Aorta (tissue), 5 donors: ENCODE measurements at places on chromosomes 16 and 17.

DNA sequence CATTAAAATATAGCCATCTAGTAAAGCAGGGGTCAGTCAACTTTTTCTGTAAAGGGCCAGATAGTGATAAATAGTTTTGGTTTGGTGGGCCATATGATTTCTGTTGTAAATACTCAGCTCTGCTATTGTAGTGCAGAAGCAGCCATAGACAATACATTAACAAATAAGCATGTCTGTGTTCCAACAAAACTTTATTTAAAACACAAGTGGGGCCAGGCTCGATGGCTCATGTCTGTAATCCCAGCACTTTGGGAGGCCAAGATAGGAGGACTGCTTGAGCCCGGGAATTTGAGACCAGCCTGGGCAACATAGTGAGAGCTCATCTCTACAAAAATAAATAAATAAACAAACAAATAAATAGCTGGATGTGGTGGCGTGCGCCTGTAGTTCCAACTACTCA lies 60.8 kb upstream of the TANC2 start:
- DNase-seq: no peak

- peak; percentile 20 for DNase-seq
These were observed 27.8 kb downstream of the PITPNM3 start for GRCh38 chr17:6528557-6528956.

DNA sequence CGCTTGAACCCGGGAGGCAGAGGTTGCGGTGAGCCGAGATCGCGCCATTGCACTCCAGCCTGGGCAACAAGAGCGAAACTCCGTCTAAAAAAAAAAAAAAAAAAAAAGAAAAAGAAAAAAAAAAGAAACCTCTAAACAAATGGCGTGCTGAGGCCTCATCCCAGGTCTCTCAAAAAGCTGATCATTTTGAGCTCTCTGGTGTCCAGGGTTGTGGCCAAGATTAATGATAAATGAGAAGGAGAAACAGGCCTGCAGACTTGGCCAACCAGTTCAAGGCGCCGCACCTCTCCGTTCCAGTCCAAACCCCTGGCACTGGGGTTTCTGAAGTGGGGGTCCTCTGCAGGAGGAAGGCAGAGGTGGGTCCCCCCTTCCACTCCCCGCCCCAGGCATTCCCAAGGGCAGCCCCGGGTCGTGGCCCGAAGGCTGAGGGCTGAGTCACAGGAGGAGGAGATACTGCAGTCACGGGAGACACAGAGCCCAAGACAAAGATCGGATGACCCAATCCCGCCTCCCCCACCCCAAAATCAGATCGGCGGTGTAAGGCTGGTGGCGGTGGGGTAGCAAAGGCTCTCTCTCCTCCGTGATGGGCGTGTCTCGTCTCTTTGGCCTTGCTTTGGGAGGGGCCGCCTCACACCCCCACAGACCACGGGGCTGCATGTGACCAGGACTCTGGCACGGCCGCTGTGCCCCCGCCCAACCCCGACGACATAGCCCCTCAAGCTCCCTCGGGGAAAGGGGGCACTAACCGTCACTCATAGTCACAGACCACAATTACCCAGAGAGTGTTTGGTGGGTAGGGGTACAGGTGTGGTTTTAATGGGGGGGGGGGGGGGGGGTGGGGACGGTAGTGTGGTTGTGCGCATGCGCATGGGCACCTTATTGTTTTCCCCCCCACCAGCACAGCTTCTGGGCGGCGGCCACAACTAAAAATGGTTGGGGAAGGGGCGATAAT lies 1.1 kb downstream of the VAT1 start:
- DNase-seq: peak; percentile 89

- peak; percentile 76 for DNase-seq
These were observed 4.2 kb downstream of the GIT1 start for GRCh38 chr17:29585080-29585751.

GRCh38 chr17:31448467-31449077 lies 57.1 kb downstream of the RAB11FIP4 start:
- no peak for DNase-seq

- peak; percentile 56 for DNase-seq
These were observed 159.5 kb downstream of the CCDC182 start for GRCh38 chr17:57585341-57586195.

DNA sequence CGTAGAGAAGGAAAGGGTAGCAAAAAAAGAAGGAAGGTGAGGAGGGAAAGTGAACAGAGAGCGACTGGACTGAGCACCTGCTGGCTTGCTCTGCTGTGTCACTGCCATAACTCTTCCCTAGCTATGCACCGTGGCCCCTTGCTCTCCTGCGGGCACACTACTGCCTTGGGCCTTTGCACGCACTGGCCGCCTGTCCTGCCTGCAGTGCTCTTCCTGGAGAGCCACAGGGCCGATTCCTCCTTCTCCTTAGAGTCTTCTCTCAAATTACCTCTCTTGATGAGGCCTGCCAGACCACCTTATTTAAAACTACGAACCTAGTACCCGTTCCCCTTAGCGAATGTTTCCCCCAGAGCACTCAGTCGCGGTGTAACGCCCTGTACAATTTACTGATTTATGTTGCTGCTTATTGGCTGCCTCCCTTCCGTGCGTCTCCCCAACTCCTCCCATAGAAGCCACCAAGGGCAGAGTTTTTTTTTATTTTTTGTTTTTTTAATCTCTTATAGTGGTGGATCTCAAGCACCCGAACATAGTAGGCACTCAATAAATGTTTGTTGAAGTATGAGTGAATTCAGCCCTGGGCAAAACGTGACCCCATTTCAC lies 70.3 kb downstream of the RAI1 start:
- no peak for DNase-seq

DNA sequence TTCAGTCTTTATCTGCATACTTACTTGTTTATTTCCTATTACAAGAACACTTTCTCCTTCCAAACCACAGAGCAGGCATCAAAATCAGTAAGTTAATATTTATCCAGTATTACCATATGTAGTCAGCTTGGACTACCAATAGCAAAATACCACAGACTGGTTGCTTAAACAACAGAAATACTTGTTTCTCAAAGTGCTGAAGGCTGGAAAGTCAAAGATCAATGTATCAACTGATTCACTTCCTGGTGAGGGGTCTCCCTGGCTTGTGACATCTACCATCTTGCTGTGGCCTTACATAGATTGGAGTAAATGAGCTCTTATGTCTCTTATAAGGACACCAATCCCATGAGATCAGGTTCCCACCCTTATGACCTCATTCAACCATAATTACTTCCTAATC lies 2.6 kb downstream of the STXBP4 start:
- DNase-seq: no peak

- peak; percentile 66 for DNase-seq
These were observed at the start of gene NTN1 for GRCh38 chr17:9021158-9021991. Gene NTN1 (plus strand): TSS chr17:9021510. CDS start chr17:9022374, 864 bp downstream.

DNA sequence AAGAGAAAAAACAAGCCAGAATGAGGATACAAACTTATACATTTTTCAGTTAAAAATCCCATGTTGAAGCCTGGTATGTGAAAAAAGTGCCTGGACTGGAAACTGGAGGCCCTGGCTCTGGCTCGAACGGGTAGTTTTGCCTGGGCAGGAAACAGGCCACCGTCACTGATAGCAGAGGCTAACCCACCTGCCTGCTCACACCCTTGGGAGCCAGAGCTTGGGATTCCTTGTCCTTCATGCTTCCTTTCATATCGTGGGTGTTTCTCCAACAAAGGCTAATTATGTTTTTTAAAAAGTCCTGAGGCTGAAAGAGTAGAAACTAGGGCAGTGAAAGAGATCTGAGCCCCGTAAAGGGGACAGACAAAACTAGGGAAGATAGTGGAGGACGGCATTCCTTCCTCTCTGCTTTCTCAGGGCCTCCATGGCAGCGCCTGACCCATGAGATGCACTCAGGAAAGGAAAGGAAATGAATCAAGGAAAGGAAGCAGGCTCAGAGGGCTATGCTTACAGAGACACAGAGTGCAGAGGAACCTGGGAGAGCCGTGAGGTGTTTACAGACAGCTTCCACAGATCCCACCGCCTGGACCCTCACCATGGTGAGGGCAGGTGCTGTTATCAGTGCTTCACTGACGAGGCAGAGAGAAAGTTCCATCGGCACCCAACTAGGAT lies 138.1 kb downstream of the PARN start:
- no peak for DNase-seq

DNA sequence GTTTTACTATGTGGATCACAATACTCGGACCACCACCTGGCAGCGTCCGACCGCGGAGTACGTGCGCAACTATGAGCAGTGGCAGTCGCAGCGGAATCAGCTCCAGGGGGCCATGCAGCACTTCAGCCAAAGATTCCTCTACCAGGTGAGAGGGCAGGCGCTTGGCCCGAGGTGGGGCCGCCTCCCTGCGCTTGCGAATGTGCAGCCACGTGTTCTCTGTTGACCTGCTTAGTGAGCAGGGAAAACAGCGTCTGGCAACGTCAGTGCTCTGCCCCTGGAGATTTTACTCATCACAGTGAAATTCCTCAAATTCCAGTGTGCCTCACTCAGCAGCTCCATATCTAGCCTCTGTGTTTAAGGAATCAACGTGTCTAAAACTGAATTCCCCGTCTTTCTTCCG lies 33.4 kb upstream of the CLEC18A start:
- peak; percentile 84 for DNase-seq

DNA sequence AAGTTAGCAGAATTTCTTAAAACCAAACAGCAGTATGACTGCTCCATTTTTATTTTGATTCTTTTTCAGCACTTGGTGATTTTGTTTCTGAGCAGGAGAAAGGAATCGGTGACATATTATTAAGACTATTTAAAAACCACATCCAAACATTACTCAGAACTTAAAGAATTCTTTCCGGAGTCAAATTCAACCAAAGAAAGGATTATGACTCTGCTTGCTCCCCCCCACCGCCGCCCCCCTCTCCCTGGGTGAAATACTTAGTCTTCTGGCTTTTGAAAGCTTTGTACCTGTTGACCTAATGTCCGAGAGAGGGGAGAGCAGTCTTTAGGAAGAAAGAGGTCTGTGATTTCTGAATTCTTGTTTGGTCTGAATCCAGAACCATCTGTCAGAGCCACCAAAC lies 17.9 kb upstream of the COL1A1 start:
- DNase-seq: no peak

DNA sequence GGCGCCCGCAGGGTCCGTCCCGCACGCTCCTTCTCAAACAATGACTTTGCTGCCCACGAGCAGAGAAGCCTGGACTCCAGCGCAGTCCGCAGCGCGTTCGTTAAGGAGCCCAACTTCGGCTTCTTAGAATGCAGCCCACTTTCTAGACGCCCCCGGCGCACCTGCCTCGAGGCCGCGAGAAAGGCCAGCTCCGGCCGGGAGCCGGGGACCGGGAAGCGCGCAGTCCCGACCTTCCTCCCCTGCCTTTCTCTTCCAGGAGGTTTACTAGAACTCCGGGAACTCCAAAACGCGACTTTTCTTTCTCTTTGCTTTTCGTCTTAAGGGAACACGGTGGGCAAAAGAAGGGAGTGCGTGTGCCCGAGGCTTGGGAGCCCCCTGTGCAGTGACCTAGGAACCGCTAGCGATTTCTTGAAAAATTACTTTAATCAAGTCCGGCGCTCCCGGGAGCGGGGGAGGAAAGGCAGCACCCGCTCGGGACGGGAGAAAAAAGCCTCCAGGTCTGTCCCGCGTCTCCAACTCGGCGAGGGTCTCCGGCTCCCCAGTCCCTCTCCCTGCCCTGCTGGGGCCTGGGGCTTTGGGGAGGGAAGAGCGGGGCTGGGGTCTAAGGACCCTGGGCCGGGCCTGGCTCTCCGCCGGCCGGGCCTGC lies 2.6 kb downstream of the HNF1B start:
- DNase-seq: no peak

- DNase-seq: peak; percentile 77
These were observed 55.2 kb downstream of the ARSG start for GRCh38 chr17:68346448-68346847.

DNA sequence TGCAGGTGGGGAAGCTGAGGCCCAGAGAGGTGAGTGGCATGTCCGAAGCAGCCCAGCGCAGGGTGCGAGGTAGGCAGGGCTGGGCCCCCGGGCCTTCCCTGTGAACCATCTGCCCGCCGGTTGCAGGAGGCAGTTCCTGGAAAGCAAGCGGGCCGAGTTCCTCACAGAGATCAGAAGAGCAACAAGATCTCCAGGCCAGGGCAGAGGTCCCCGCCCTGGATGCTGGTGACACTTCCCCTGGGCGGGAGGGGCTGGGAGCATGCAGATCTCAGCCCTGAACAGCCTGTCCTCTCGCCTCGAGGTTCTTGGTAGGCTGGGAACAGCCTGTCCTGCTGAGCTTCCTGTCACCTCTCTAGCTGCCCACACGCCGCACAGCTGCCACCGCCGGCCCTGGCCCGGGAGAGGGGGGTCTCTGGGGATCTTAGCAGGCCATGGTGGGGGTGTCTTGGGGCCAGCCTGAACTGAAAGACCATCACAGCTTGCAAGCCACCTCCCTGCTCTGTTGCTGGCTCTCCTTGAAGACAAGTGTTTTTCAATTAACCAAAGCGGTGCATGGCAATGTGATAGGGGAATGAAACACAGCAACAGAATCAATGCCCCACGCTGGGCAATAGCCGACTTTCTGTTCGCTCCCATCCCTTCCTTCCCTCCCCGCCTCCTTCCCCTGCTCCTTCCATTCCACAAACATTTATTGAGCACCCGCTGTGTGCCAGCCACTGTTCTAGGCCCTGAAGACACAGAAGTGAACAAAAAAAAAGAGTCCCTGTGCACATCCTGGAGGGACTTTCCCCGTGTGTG lies 31.7 kb downstream of the SOCS1 start:
- peak; percentile 82 for DNase-seq

- DNase-seq: no peak
These were observed 102.7 kb upstream of the DNAH9 start for GRCh38 chr17:11495613-11496012.

GRCh38 chr16:48607056-48607825 lies 2.7 kb downstream of the N4BP1 start:
- no peak for DNase-seq

- DNase-seq: no peak
These were observed 6.8 kb downstream of the AANAT start for GRCh38 chr17:76474238-76474637.

DNA sequence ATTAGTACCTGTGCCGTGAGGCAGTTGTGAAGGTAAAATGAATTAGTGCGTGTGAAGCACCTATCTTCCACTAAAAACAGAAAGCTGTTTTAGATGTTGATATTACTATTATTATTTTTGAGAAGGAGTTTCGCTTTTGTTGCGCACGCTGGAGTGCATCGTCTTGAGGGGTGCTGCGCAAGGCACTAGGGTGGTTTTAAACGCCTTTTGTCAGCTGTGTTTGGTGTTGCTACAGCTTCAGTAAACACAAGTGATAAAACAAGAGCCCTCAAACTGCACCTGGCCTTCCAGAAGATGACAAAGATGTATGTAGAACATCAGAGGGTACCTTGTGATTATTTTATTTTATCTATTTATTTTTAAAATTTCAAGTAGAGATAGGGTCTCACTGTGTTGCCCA lies 38.2 kb downstream of the PLCG2 start:
- no peak for DNase-seq

GRCh38 chr17:32746280-32746679 lies 130.6 kb downstream of the MYO1D start:
- DNase-seq: no peak
